ENCODE measurements at places on chromosomes 11 and 22. TPM values are rescaled to one million over a fixed set of nuclear protein-coding genes. Genes with fewer than 3 reads are reported as not detected.

Gene TOP3B
- 14.8 TPM for polyA plus RNA-seq

Gene PNPLA5
- polyA plus RNA-seq = not detected

Gene TRIM49
- polyA plus RNA-seq = not detected

Gene C11orf86
- polyA plus RNA-seq = not detected

Gene SIAE
- polyA plus RNA-seq = 23.3 TPM

Gene VPREB1
- polyA plus RNA-seq = not detected

Gene TRIM21
- 11.7 TPM for polyA plus RNA-seq

GRCh38 chr22:38925571-38926041 lies 31.8 kb upstream of the APOBEC3A start:
- DNase-seq = no peak

DNA sequence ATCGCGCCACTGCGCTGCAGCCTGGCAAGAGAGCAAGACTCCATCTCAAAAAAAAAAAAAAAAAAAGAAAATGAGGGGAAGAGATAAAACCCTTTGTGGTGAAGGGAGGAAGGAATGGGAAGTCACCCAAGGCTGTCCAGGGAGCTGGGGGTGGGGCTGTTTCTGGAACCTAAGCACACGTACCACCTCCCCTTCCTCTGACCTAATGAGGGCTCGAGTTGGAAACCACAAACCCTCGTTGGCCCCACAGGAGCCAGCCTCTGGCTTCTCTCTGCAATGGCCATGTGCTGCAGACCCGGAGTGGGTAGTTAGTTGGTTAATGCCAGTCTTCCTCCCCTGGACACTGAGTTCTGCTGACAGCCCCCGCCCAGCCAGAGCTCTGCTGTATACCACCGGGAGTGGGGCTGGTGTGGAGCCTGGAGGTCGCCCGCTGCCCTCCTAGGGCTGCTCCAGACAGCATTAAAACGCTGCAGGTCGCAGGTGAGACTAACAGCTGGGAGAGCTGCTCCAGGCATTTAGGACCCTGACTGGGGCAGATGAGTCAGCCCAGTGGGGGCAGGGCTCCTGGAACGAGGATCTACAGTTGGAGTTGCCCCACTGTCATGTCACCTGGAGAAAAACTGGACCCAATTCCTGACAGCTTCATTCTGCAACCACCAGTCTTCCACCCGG lies at the start of gene LGALS12:
Gene LGALS12, plus strand, starts transcription at position 228 of the 672 bp plus-strand sequence. Its CDS starts 375 bp downstream, at position 603.
- no peak for DNase-seq

DNA sequence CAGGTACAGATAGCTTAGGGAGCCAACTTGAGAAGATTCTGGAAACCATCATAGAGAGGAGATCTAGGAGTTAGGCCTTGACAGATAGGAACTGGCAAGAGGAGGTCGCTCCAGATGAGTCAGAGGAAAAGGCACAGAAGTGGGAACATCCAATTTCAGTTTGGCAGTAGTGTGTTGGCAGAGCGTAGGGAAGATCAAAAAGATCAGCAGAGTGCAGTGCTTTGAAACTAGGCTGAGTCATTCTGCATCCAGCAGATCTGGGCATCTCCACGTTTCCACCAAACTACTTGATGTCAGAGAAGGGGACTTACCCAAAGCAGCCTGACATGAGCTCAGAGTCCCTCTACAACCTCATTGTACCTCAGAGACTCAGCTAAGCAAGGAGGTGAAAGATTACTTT lies 58.5 kb downstream of the GAB4 start:
- DNase-seq = no peak

DNA sequence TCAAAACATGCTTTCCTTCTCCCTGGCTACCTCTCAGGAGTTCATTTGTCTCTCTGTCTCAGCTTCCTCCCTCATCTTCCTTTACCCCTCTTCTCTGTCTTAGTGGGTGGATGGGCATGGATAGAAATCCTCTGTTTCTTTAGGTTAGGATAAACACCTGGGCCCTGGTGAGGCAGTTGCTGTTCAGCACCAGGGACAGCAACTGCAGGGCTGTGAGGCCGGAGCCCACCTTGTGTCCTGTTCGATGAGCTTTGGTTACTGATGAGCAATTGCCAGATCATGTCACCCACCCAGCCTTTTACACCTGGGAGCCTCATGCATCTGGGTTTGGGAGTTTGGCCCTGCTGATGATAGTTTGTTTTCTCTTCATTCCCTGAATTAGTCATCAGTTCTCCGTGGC lies 6.1 kb upstream of the CRYBB3 start:
- no peak for DNase-seq

DNA sequence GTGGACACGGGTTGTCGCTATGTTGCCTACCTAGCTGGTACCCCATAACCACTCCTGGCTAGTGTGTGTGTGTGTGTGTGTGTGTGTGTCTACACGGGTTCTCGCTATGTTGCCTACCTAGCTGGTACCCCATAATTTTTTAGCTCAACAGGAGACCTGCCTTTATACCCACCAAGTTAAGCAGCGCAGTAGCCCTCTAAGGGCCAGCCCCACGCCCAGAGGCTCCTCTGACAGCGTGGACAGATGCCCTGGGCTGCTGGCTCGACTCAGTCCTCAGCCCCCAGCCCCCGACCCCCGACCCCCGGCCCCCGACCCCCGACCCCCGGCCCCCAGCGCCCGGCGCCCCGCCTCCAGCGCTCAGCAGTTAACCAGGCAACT lies 351 bp upstream of the AKIP1 start:
- no peak for DNase-seq

DNA sequence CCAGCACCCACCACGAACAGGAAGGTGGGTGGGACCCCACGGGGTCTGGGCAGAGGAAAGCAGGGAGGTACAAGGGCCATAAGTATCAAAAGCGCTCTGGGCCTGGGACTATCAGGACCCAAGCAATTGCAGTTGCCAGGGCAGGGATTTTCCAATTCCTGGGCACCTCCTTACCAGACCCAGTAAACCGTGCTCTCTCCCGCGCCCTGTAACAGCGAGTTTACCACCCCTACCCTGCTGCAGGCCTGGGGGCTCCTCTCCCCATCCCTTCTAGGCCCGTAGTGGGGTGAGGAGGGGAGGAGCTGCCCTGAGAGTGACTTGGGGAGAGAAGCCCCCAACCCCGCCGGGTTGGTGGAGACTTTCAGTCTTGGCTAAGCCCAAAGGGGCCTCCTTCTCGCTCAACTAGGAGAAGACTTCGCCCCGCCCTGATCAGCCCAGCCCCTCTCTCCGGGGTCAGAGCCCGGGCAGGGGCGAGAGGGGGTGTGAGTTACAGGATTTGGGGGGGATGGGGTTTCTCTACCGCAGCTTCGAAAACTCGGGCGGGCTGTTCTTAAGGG lies 5.4 kb downstream of the PAX6 start:
- DNase-seq = no peak

DNA sequence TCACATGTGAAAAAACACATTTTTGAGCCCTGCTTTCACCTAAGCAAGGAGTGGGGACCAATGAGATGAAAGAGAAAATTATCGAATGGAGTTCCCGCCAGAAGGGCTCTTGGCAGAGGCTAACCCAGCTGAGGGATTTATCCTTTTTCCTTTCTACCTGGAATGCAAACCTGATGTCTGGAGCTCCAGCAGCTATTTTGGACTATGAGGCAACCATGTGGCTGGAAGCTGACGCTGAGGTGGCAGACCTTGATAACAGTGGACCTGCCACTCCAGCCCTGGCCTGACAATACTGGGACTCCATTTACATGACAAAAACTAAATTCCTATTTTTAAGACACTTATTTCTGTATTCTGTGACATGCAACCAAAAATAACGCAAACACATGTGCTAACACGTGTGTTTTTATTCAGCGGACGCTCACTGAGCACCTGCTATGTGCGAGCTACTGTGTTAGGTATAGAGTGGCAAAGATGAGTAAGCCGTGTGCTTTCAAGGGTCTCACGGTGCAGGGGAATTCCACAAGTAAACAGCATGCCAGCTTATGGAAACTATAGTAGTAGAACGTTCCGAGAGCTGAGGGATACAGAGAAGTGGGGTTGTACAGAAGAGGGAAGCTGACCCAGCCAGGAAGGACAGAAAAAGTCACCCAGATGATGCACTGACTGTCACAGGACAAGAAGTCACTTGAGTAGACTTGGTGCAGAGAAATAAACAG lies 19.1 kb upstream of the ISX start:
- no peak for DNase-seq

GRCh38 chr11:116888024-116888423 lies 50.6 kb upstream of the APOA1 start:
- peak; percentile 52 for DNase-seq

GRCh38 chr11:72937439-72937838 lies 123.2 kb downstream of the ATG16L2 start:
- no peak for DNase-seq

DNA sequence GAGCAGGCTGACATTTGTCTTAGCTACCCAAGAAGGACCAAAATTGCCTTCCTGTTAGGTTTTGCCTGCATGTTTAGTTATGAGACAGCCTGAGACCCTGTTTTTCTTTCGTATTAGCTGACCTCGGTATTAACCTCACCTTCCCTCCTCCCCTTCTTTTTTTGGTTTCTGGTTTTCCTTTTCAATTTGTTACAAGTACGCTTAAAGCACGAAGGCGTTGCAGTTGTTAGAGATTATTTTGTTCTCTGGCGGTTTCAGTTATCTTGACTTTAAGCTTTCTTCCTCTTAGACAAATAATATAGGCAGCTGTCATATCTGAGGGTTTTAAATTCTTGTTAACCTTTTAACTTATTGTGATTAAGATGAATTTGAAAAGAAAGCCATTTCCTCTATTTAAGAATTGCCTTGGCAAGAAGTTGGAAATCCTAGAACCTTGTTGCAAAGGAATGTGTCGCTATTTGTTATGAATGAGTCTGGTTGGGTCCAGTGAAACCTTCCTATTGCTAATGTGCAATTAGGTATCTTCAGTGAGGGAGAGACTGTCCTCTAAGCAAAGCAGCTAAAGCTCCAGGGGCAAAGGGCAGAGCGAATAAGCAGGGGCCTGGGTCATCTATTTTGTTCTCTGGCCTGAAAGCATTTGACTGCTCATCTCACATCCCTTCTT lies 45.7 kb downstream of the PACS1 start:
- no peak for DNase-seq

DNA sequence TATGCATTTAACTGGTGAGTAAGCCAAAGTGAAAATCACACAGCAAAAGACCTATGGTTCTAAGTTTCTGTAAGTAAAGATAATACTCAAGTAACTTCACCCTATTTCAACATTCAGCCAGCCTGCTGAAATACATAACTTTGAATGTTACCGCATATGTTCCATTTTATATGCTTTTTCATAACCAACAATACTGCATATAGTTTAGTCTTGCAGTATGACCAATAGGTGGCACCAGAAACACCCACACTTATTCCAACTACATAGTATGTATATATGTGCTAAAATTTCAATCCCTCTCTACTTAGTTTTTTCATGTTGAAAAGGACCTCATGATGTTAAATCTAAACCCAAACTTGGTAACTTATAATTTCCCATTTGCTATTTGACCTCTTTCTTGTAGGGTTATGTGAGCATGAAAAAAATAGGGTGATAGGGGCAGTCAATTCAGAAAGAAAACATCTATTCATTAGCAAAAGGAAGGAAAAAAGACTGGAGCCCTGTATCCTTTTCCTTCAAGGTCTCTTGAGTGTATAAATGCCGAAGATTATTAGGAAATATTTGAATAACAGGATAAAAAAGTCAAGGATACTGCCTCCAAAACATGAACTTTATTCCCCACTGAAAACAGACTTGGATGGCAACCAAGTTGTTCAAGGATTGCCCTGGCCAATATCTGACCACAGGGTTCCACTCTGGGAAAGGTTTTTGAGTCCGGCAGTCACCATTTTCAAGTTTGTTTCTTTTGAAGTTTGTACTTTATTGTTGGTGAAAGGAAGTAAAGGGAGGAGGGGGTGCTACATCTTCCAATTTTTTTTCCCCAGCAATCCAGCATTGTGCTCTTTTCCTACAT lies 23.8 kb upstream of the FZD4 start:
- DNase-seq = no peak

DNA sequence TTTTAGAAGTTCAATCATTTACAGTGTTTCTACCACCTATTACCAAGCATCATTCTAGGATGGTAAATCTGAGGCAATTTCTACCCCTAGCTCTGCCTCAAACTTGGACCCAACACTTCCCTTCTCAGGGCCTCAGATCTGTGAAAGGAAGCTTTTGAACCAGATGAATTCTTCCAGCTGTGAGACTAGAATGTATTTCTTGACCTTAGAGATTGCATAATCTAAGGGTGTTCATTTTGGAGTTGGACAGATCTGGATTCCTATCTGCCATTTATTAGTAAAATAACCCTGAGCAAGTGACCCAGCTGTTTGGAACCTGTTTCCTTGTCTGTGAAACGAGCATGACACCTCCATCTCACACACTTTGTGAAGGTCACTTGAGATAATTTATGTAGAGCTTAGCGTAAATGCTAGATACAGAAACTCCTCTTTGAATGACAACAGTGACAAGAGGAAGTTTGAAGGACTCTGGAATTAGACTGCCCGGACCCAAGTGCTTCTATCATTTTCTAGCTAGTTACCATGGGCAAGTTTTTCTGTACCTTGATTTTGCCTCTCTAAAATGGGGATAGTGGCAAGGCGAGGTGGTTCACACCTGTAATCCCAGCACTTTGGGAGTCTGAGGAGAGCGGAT lies 3.8 kb upstream of the INTS5 start:
- DNase-seq = no peak

- no peak for DNase-seq
Observed at GRCh38 chr11:59779487-59779886, 24.3 kb downstream of the STX3 start.

- DNase-seq = no peak
Observed at GRCh38 chr11:60912851-60913528, 968 bp upstream of the TMEM109 start.

GRCh38 chr11:19243143-19243542 lies 2.4 kb upstream of the E2F8 start:
- DNase-seq = no peak

DNA sequence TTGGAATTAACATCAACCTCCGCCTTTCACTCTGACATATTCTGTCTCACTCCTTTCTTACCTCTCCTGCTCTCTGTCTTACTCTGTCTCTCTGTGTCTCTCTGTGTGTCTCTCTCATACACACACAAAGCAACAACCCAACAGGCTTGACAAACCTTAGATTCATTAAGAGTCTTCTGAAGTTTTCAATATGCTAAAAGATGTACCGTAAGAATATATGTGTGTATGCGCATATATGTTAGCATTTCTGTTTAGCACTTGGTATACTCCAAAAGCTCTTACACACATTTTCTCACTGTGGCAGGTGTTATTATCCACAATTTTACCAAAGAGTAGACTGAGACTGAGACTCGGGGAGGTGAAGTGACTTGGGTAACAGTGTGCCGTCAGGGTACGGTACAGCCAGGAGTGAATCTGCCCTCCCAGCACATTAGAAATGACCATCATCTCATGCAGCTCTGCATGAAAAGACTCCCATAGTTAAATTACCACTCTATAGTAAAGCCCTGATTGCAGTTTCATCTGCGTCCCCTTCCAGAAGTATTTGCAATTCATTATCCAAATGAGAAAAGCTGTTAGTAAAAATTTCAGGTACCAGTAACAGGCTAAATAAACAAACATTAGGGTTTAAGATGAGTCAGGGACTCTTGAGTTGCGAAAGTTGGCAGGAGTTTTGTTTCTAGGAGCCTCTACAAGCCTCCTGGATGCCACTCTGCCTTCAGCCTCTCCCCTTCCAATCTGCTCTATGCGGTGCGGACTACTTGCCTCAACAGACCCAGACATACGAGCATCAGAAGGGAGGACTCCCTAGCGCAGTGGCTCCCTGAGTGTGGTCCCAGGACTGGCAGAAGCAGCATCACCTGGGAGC lies 195.2 kb upstream of the TMEM45B start:
- DNase-seq = no peak

- DNase-seq = no peak
Observed at GRCh38 chr11:116527180-116527991, 245.4 kb downstream of the BUD13 start.

Measured in muscle of arm (tissue), 14 donors.